NCI-H1436 (cell line): ENCODE measurements at places on chromosomes 5 and 9.

- no peak for DNase-seq
These were observed 34.0 kb upstream of the LURAP1L start for GRCh38 chr9:12740845-12741244.

DNA sequence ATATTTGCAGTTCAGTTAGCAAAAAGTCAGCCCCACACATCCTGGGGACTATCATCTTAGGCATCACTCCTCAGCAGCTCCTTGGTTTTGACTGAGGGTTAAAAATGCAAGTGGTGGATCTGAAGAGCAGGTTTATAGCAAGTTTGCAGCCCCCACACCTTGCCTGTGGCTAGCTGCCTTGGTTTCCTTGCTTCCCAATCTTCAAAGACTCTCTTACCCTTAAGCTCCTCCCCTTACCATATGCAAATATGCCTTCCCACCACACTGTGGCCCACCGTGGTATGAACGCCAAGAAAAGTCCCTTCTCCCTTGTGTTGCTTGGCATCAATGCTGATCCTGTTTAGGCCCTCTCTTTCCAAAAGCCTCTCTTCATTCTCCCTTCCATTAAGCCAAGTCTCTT is 45.0 kb upstream of the AGXT2 start:
- DNase-seq = no peak

- DNase-seq = no peak
These were observed 159.2 kb downstream of the NSG2 start for GRCh38 chr5:174204535-174205313.

DNA sequence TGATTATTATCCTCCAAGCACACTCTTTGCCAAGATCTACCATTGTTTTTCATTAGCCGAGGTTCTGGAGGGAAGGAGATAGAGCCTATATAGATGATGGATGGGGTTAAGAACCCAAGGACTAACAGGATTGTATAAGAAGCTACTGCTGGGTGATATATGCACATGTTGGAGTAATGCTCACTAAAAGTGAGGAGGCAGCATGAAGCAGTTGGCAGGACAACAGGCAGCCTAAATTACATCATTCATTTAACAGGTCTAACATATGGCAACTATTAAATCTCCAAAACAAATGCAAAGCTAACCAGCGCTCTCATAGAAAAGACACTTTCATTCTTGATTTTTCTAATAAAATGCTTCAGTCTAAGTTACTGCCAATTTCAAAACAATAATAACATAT is 293.2 kb downstream of the EPB41L4A start:
- DNase-seq = no peak

- no peak for DNase-seq
These were observed 13.3 kb downstream of the CAVIN4 start for GRCh38 chr9:100591139-100591538.
